ENCODE measurements at places on chromosomes 12 and 14.

DNA sequence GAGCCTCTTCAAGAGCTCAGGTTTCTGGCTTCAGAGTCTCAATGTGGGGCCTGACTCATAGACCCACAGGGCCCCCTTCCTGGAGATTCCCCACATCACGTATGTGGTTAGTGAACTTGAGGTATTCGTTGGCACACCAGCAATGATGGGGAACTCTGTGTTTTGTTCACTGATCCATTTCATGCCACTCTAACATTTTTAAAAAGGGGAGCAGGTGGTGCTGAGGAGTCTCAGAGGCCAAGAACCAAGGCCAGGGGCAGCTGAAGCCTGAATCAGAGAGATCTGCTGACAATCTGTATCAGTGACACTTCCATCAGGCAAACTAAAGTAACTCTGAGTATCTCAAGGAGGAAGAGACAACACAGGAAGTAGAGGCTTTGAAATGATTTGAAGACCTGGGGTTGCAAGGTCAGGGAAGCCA, 323.4 kb downstream of the VRK1 start:
- peak; percentile 58 for DNase-seq

GRCh38 chr12:121784460-121784859, 9.0 kb downstream of the RHOF start:
- DNase-seq: peak; percentile 93

GRCh38 chr14:77478796-77479195, 19.8 kb downstream of the ISM2 start:
- DNase-seq: no peak

DNA sequence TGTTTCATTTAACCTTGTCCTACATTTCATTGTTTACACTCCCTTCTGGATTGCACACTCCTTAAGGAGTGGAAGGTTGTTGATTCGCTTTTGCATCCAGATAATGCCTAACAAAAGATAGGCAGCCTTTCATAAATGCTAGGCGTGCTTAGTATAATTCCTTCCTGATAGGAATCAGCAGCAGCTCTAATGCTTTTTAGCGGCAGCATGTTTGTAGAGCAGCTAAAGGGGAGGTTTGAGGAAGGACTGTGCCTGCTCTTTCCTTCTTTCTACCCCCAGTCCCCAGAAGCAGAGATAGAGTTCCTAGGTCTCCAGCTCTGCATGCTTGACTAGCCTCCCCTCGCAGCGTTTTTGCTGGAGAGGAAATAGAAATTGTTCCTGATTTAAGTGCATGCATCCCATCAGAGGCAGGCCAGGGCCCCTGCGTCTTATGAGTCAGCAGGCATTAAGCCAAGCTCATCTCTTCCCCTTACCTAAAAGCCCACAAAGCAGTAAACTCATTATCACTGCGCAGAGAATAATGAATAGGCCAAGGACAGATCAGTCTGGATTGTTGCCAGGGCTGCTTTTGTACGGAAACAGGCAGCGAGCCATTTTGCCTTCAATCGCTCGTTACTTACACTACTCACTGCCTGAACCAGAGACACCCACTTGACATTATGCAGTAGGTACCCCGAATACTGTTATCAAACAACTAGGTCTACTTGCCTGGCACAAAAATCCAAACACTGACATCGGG, 14.0 kb upstream of the TBPL2 start:
- peak; percentile 94 for DNase-seq

DNA sequence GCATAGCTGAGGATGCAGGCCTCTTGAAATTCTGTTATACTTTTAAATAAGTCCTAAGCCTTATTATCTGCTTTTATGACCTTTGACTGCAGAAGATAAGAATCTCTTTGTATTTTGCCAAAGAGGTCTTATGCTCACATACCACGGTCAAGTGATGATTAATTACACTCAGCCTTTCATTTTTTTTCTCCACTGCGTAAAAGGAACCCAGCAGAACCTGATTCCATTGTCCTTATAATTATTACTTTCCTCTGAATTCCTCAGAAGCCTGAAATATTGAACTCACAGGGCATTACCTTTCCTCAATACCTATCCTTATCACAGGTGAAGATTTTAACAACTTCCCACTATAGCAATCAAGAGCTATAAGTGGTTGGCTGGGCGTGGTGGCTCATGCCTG, 498.7 kb upstream of the RPL10L start:
- no peak for DNase-seq

DNA sequence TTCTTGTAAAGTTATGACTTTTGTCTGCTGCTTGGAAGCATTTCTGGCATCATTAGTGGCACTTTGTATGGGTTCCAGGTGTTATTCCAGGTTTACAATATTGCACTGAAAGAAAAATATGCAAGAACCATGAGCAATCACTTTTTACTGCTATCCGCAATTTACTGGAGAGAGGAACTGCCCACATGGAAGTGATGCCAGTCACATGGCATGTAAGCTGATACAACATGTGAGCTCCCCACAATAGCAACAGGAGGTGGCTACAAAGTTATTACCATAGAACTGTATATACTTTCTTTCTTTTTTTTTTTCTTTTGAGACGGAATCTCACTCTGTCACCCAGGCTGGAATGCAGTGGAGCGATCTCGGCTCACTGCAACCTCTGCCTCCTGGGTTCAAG, 1012.1 kb downstream of the BCL11B start:
- DNase-seq: no peak

DNA sequence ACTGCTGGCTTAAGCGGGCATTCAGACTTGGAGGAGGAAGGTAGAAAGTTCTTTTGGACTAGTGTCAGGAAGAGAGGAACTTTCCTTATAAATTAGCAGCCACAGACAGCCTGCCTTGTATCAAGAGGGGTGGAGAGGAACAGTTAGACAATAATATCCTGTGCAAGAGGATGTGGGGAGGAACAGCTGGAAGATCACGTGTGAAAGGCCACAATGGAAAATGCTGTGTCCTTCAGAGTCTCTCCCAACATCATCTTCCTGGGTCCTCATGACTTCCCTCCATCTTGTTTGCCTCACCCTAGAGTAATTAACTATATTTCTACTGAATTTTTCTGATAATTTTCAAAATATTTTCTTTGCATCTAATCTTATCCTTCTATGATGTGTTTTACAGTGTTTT, 117.4 kb downstream of the MGAT4C start:
- no peak for DNase-seq

Measured in M059J (cell line).